EH (cell line): ENCODE measurements at places on chromosomes 1 and 21.

- no peak for DNase-seq
Observed at GRCh38 chr1:160491017-160491416, 32.0 kb downstream of the SLAMF6 start.

DNA sequence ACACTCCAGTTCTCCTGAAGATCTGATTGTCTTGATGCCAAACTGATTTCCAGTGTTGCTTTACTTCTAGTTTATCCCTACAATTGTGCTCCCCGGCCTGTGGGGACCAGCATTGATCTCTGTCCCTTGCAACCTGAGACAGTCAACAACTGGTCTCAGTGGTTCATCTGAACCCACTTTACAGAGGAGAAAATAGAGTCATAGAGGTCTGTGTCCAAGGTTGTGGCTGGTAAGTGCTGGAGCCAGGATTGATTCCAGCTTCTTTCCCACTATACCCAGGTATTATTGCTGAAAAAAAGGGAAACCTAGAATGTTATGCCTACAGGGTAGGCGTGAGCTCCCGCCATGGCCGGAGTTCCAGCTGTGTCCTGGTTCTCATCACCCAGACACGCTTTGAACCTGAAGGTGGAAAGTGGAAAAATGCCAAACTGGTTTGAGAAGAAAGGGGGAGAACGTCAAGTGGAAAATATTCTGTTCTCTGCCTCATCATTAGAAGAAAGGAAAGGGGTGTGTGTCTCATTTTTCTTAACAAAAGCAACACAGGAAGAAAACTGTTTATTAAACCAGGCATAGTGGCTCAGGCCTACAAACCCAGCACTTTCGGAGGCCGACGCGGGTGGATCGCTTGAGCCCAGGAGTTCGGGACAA, 60.7 kb upstream of the ITPKB start:
- DNase-seq, result no peak

GRCh38 chr21:43986544-43987451, 25.3 kb upstream of the TRAPPC10 start:
- no peak for DNase-seq

- no peak for DNase-seq
Observed at GRCh38 chr1:156551066-156551643, 21.2 kb downstream of the IQGAP3 start.

- DNase-seq, result no peak
Observed at GRCh38 chr1:117188816-117189437, 21.8 kb downstream of the VTCN1 start.

- DNase-seq, result no peak
Observed at GRCh38 chr1:207361889-207362288, 40.4 kb downstream of the CD55 start.

DNA sequence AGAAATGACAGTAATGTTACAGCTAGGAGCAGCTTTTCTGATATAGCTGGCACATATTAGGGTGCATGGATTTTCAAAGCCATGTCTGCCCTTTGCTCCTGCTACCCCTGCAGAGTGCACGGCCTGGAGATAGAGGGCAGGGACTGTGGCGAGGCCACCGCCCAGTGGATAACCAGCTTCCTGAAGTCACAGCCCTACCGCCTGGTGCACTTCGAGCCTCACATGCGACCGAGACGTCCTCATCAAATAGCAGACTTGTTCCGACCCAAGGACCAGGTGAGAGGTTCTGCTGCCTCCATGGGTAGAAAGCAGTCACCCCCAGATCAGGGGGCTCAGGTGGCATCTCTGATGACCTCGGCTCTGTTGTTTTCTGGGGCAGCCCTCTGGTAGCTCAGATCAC, 9.8 kb downstream of the MTARC1 start:
- DNase-seq, result no peak

DNA sequence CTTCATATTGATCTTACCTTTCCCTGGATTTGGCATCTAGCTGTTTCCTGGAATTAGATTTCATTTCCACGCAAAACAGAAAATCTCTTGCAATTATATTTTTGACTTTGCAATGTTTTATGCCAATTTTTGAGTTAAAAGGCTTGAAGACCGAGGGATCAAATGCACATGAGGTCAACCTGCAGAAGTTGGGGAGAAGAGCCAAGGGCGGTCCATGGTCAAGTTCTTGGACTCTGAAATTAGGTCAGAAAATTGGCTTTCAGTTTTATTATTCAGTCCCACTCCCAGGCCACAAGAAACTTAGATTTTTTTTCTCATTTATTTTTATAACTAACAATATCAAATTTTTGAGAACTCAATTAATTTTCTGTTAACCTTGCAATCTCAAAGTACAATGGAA, 499.1 kb upstream of the USP24 start:
- DNase-seq, result no peak

DNA sequence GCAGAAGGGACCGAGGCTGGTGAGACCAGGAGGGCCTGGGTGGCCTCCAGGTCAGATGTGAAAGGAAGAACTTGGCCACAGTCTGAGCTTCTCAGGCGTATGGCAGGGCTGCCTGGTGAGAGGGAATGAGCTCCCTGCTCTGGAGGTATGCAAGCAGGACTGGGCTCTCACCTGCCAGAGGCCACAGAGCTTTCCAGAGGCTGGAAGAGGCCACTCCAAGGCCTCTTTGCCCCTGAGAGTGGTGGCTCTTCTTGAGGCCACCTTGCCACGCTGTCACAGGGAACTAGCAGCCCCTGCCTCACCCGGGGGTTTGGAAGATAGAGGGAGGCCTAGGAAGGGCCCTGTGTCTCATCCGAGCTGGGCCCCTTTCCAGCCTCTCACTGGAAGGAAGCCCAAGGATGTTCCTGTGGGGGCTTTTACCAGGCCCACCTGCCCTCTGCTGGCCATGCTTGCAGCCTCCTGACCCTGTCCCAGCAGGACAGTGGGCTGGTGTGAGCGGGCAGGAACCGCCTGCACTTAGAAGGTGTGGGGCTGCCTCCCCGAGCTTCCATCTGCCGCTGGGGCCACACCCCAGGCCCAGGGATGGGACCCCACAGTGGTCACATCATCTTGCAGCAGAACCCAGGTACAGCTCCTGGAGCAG, 10.0 kb downstream of the PCSK9 start:
- no peak for DNase-seq

DNA sequence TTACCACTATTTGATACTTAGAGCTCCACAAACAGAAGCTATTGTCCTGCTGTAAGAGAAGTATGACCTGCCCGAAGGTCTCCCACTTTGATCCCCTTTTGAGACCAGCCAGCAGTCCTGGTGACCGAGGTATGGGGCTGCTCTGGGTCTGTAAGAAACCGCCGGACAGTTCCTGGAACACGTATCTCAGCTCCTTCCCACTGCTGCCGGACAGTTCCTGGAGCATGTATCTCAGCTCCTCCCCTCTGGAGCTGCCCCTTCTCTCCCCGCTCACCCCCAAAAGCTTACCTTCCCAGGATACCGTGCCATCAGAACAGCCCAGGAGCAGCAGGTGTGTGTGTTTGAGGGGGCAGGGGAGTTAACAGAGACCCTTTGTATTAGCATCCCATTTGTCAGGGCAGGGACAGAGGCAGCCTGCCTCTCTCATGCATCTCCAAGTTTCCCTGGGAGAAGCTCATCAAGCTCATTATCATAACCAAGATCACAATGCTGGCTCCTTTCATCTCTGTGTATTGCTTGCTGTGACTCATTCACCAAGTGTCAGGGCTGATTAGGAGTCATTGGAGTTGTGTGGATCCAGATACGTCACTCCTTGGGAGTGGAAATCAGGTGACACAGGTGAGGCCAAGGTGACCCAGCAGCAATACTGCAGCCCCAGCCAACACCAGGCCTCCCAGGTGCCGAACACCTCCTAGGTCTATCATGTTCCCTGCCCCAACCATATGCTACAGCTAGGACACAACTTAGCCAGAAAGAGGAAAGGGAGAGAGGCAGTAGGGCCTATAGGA, 25.3 kb downstream of the OPTC start:
- no peak for DNase-seq

- no peak for DNase-seq
Observed at GRCh38 chr1:107874221-107874620, 90.8 kb downstream of the VAV3 start.

- DNase-seq, result peak; percentile 71
Observed at GRCh38 chr1:234683861-234684632, 74.1 kb upstream of the IRF2BP2 start.

DNA sequence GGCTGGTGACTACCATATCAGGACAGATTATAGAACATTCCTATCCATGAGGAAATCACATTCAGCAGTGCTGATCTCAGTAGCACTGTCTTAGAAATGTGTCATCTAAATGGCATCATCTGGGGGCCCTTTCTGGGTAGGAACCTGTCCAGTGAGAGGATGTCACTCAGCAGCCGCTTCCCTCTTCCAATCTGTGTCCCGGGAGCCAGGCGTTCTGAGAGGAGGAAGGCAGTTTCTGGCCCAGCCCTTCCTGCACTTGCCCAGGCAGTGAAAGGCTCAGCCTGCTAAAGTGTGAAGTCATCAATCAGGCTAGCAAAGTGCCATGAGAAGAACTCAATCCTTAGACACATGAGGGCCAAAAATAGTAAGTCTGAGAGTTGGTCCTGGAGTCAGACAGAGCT, 25.6 kb downstream of the RAB4A start:
- peak; percentile 88 for DNase-seq

DNA sequence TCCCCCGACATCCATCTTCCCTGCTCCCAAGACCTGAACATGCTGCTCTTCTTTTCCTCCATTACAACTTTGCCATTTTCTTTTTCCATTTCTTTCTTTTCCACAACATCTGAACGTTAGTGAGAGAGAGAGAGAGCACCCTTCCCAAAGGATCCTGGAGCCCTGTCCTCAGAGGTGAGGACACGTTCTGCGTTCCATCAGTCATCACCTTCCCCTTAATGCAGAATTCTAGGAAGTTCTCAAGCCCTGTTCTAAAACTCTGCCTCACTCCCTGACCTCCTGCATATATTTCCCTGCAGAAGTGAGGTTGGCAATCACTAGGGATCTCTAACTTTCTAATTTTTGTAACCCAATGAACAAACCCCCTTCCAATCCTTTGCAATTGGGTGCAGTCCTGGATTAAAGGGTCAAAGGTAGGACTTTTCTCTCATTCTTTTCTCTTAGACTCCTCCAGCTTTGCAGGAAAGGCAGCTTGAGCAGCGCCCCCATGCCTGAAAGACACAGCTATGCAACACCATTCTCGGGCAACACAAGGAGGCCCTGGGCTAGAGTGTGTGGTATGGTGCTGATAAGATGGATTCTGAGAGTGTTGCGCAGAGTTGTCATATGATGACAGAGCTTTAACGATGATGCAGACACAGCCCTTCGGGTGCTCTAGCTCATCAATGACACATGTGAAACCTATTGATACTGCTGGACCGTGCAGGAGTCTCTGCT, 59.2 kb upstream of the TNR start:
- no peak for DNase-seq
